ENCODE measurements at places on chromosomes 11 and 22.

DNA sequence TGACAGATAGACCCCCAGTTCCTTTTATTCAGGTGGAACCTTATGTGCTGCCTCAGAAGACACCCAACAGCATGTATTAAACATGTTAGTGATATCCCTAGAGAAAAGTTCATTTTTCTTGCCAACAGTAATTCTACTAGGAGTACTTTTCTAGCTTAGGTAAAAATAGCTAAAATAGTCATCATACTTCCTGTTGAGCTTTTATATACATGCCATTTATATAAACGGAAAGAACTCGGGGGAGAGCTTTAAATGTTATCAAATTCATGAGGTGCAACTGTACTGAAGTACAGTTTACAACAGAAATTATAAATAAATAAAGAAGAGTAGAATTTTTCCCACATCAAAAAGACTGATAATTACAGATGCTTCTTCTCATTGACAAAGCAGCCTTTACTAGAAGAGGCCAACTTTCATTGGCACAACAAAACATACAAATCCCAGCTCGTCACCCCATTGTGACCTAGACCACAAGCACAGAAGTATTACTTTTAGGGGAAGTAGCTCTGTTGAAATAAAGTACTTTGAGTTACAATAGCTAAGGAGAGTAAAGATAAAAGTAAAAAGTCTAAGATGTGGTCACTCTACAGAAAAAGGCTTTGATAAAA, 59.1 kb upstream of the POU2AF2 start:
- DNase-seq: no peak

- DNase-seq: peak; percentile 59
Observed at GRCh38 chr11:69950120-69950519, 128.0 kb upstream of the ANO1 start.

DNA sequence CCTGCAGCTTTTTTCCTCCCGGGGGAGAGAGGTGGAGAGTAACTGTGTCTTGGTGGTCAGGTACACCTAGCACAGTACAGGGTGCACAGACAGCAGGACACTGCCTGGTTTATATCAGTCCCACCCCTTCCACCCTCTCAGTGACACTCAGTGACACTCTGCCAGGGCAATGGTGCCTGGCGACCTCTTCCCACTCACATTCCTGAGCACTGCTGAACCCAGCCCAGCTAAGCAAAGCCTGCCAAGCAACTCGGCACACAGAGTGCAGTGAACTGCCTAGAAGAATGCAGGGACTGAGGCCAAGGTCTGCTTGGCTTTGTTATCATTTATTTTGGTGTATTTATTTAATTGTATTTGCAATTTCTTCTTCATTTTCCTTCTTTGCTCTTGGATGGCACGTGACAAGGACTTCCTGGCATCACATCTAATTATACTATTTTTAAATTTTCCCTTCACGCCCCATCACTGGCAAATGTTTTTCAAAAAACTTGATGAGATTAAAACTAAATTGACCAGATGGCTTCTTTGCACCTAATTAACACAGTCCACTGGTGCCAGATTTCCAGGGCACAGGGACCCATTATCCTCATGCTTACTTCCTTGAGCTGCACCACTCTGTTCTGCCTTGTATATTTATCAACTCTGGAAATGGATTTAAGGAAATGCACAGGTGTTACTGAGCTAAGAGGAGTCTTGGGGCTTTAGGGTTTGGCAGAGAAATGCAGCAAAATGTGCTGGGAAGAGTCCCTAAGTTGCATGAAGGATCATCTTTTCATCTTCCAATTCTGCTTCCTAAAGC, 205.6 kb downstream of the ADAMTS15 start:
- no peak for DNase-seq

- no peak for DNase-seq
Observed at GRCh38 chr22:47175151-47176025, 412.9 kb downstream of the TBC1D22A start.

DNA sequence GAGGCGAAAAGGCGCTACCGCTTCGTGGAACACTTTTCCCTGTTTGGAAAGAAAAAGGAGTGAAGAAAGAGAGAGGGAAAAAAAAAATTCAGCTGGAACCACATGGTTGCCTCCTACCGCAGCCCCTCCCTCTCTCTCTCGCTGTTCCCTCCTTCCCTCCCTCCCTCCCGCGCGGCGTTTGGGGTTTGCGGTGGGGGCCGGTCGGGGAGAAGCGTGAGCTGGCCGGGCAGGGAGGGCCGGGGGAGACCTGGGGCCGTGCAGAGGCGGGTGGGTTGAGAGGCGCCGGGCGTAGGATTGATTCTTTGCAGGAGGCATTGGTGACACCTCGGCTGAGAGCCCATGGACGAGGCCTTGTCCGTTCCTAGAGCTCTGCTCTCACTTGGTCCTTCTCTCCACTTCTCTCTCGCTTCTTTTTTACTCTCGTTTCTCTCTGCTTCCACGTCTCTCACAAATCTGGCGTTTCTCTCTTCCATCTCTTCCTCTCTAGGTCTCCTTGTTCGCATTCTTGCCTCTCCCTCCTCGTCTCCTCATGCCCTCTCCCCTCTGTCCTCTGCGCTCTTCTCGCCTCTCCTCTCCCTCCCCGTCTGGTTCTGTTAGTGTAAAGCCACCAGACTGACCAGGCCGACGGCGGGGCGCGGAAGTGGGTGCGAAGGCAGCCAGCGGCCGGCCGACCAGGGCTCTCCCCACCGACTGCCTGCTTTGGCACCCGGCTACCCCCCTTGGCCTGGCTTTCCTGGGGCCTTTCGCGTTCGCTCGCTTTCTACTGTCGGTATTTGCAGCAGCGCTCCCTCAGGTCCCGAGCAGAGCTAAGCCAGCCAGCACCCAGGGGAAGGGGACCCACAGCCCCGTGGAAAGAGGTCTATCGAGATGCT, at the start of gene CLMP:
Gene CLMP, minus strand, starts transcription at position 61 of the 872 bp plus-strand sequence. CDS start 308 bp downstream, outside the sequence.
- DNase-seq: peak; percentile 14

DNA sequence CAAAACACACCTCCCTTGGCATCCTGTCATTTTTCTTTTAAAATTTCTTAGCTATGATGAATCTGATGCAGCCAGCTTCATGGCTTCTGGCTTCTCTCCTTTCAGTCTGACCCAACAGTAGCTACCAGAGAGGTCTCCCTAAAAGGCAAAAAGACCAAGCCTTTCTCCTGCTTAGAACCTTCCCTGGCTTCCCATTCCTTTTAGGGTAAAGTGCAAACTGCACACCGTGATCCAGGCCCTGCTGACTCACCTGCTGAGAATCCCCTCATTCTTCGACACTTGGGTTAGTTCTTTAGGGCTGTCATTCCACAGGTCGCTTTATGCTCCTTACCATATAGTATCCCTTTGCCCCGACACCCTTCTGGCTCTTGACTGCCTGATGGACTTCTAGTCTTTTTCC, 362.4 kb downstream of the MIAT start:
- DNase-seq: no peak
